ENCODE measurements at places on chromosomes 2 and 18.

DNA sequence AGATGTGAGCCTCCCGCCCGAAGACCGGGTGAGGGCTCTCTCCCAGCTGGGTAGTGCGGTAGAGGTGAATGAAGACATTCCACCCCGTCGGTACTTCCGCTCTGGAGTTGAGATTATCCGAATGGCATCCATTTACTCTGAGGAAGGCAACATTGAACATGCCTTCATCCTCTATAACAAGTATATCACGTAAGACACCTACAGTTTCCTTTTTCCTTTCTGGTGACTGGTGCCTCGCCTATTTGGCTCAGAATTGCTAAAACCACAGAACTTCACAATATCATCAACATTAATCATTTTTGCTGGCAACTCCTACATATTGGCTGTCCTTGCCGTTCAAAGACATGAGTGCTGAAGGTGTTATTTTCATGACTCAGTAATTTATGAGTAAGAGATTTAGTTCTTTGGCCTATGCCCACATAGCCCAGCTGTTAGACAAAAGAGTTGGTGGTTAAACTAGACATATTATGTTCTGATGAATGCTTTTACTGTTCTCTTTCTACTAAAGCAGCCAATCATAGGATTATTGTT is 2.2 kb downstream of the STAMBP start:
- DNase-seq: no peak

DNA sequence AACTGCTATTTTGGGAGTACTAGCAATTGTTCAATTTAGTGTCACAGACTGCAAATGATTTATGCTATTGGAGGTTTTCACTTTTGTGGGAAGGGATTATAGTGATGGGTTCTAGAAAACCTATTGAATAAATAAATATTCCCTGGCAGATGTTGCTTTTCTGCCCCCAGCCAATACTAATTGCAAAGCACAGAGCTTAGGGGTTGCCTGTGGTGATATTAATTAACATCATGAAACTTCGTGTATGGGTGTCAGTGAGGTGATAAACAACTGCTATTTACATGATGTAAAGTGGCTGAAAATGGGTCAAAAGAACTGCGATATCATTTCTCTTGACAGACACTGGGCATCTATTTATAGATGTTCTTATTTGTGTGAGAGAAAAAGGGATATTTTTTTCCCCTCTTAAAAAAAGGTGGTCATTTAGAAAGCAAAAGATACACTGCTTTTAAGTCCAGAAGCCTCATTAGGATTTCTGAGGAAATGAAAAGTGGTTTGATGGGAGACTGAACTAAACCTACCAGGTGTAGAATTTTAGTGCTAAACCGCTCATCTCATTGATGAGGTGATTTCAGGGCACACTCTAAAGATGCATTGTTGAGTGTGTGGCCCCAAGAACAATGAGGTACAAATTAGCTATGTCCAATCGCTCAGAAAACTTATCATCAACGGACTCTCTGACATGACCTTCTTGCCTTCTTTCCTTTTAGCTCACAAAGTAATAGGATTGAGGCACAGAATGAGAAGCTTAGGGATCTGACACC is 116.7 kb upstream of the CHST9 start:
- DNase-seq: no peak

DNA sequence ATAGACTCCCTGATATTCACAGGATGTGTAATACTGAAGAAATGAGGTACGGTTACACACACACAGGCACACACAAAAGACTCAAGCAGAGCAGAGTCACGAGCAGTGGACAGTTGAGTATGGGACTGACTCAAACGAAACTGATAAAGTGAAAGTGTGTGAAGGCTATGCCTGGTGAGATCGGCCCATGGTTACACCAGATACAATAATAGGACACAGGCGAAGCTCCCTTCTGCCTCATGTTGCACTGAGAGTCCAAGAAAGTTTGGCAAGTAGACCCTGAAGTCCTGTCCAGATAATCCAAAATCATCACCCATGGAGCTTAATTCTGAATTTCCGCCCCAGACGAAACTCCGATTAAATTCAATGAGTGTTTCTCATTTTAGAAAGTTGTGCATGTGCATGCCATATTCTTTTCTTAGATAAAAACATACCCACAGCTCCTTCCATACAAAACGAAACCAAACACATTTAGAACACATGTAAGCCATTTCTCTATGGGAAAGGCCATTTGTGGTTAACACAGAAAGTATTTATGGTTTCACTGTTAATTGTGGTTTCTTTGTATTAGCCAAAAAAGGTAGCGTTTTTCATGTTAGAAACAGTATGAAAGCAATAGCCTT is 567.6 kb downstream of the PLCL1 start:
- DNase-seq: peak; percentile 1

DNA sequence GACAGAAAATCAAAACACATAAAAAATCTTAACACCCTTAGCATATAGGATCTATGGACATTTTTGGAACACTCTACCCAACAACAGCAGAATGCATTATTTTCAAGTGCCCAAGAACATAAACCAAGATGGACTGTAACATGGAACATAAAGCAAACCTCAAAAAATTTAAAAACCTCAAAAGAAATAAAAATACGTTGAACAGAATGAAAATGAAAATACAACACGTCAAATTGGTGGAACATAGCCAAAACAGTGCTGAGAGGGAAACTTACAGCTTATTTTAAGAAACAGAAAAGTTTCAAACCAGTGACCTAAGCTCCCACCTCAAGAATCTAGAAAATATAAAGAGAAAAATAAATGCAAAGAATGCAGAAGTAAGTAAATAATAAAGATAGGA is 58.3 kb upstream of the BCL2L11 start:
- DNase-seq: no peak

GRCh38 chr18:63317982-63318888 is 1.3 kb downstream of the BCL2 start:
- peak; percentile 58 for DNase-seq

- DNase-seq: no peak
These were observed 1036.5 kb upstream of the FANCL start for GRCh38 chr2:59277671-59278070.

DNA sequence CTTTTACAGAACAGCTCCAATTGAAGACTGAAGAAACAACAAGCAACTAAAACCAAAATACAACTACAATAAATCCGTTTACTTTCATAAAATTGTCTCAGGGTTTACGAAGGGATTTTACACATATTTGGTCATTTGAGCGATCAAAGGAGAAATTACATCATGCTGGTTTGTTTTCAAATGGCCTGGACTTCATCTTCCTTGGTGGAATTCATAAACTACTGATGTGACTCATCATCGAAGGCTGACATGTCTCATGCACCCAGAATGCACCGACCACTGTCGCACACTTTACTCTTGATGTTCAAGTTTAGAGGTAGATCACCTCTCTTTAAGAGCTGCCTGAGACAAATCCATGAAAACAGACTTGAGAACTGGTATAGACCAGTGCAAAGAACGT is 25.6 kb upstream of the PMAIP1 start:
- DNase-seq: no peak

DNA sequence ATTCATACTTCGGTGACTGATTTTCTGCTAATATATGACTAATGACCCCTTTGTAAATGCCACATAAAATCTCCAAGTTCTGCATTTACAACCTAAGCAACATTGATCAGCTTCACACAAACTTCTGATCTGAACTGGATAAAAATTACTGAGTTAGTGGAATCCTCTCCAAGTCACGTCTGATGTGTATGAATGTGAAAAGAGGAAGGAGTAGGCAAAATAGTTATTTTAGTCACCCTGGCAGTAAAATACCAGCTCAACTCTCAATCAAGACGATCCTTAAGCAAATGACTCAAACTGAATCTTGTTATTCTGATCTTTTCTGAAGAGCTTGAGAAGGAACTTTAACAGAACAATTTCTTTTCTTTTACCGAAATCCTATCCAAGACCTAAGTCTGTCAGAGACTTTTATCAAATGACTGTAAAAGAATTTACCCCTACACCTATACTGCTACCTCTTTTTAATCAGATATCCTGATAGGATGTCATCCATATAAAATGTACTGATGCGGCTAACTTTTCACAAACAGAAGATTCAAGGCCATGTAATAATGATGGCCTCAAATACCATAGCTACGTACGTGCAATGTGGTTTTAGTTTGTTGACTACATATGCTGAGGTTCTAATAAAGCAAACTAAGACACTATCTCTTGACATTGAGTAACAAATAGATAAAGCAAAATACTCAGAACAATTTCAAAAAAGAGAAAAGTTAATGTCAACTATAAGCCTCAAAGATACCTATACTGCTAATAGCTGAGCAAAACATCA is 23.7 kb downstream of the CUL3 start:
- no peak for DNase-seq

GRCh38 chr2:27795868-27796277 is 24.4 kb downstream of the MRPL33 start:
- DNase-seq: no peak

GRCh38 chr2:177393203-177393755 is 706 bp downstream of the AGPS start:
- DNase-seq: no peak

DNA sequence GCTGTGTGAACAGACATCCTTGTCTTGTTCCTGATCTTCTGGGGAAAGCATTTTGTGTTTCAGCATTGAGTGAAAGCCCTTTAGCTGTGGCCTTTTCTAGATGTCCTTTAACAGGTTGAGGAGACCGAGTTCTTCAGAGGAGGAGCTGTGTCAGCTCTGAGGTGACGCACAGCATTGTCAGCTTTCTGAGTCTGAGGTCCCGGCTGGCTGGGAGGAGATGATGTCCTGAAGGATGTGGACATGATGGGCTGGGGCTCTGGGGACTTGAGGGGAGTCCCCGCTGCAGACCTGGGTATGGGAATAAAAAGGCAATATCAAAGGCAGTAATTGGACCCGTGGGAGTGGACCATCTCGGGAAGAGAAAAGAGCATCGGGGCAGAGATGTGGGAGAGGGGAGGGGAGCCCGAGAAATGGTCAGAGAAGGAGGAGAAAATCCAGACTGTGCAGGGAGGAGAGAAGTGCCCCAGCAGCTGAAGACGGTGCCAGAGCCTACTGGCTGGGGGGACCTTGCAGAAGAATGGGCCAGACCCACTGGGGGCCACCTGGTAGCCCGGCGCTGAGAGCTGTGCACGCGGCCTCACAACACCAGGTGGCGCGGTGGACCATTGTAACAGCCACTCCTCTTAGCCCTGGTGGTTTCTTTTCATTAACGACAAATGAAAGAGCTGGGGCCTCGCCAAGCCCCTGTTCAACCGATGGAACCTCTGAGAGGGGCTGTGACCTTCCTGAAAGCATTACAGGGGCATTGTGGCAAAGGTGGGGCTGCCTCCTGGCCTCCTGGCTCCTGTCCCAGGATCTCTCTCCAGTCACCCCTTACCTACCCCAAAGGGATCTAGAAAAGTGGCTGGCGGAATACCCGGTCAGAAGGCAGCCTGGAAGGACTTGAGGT is 61.6 kb downstream of the ST3GAL5 start:
- peak; percentile 54 for DNase-seq

DNA sequence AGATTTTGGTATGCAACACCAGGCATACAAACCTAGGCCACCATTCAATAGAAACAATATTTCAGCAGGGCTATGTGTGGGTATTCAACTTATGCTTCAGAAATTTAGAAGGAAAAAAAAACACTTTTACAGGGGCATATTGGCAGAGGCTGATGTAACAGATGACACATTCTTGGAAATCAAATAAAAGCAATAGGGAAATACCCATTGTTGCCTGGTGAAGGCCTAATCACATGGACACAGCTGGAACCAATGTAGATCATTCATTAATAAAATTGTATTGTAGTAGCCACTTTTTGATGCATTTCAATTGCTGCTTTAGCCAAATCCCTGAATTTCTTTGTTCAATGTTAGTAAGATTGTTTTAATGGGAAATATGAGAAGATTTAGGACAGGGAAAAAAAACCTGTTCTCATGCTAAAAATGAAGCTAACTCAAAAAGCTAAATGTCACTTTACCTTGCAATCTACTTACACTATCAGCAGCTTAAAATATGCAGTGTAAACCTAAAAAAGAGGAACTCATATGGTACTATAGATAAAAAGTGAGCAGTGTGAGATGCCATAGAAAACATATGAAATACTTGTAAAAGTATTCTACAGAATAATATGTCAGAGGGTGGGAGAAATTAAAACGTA is 289.4 kb downstream of the ZEB2 start:
- DNase-seq: no peak

GRCh38 chr18:51097021-51097822 is 67.2 kb downstream of the SMAD4 start:
- DNase-seq: no peak

DNA sequence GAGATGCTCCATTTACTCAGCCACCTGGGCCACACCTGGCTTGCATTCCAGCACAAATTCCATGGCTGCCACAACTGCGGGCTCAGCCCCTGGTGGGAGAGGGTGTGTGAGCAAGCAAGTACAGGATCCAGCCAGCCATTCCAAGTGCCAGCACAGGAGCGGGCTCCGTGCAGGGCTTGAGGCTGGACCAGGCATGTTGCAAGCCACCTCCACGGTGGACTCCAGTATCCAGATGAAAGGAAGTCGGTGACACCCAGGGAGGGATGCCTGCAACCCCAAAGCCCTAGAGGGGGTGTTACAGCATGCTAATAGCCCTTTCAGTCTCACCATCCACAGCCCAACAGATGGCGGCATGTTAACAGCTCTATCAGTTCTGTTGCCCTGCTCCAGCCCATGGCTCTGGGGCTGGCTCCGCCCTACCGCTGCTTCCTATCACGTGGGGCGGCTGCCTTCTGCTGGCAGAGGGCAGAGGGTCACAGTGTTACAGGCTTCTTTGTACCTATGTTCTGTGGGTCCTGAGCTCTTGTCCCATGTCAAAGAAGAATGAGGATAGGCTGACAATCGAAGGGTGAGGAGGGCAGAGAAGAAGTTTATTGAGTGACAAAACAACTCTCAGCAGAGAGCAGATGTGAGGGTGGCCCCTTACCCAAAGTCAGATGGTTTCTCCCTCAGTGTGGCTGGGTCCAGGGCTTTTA is 11.7 kb upstream of the GORASP2 start:
- no peak for DNase-seq

DNA sequence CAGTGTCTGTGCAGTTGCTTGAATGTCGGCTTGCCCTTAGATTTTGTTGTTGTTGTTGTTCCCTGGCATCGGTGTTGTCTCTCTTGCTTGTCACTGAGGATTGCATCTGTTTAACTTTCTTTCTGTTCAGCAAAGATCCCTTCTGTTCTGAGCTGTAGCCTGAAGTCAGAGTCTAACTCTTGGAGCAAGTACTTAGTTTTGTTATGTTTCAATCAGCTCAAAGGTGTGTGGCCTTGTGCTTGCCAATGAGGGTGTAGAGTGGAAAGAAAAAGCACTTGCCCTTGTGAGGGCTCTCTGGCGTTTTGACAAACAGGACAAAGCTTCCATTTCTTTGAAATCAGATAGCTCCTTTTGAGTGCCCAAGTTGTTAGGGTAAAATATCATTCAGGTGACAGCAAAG is 757.1 kb upstream of the CDH7 start:
- no peak for DNase-seq

GRCh38 chr18:55121397-55122170 is 162.3 kb upstream of the CCDC68 start:
- no peak for DNase-seq

DNA sequence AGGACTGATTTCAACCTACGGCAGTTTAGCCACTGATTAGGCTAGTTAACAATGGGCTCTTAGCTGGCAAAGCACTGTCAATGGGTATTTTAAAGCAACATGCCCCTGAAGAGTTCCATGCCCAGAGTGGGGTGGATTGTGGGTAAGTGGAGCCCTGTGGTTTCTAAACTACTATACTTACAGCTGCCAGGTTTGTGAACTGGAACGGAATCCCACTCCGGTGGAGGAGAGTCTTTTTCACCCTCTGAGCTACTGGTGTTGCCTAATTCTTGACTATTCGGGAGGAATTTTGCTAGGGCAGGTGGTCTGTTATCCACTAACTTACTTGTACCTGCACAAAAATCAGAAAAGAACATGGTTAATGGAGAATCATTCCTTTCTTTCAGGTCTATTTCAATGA is 52.6 kb downstream of the ZAP70 start:
- no peak for DNase-seq

GRCh38 chr18:3593381-3593903 is 143.5 kb downstream of the TGIF1 start:
- no peak for DNase-seq

Measured in GM12892 (cell line).